ENCODE measurements at places on chromosomes 5 and 9.
A peak's percentile ranks its signal among the peaks of the same experiment; 100 is the strongest.

DNA sequence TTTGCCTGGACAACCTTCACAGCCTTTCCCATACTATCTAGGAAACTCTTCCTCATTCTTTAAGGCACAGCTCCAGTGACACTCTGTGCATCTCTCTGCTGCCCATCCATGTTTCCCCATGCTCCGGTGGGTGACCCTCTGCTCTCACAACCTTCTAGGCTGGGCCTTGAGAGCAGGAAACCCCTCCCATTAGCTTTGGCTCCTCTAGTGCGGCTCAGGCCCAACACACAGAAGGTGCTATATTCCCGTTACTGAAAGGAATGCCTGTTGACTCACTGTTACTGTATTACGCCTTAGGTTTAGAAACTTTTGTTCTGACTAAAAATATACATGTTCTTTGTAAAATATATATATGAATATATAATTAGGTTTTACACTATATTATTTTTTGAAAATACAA lies 8.1 kb upstream of the CCL28 start:
- no peak for DNase-seq

GRCh38 chr5:2039180-2039531 lies 156.4 kb upstream of the IRX4 start:
- DNase-seq: no peak

GRCh38 chr9:90906316-90907055 lies 104.9 kb downstream of the SYK start:
- DNase-seq: no peak

GRCh38 chr5:75616971-75617621 lies 5.8 kb downstream of the ANKDD1B start:
- peak; percentile 16 for DNase-seq

GRCh38 chr5:135031813-135032694 lies 2.0 kb downstream of the PITX1 start:
- no peak for DNase-seq

DNA sequence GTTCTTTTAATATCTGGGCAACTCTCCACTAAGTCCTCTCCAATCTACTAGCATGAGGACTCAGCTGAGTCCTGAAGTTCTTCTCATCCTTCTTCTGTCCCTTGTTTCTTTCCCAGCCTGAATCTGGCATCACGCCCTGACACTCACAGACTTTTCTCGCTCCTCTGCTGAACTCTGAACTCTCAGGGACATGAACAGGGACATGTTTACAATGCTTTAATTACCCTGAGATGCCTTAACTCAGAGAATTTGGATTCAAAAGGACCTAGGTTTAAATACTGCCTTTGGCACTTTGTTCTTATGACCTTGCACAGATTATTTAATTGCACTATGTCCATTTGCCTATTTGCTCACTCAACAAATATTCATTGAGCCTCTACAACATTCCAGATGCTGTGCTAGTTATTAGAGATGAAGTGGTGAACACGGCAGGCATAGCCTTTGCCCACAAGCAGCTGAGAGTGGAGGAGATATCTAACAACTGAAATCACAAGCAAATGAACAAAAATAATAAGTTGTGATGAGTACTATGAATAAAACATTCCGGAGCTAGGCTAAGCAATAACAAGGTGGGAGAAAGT lies 106.0 kb downstream of the ADRB2 start:
- DNase-seq: no peak
